ENCODE measurements at places on chromosomes 6 and 20. TPM values are rescaled to one million over a fixed set of nuclear protein-coding genes. Genes with fewer than 3 reads are reported as not detected.

The OPN5 gene
- total RNA-seq, result not detected

The TREM1 gene
- 1.3 TPM for total RNA-seq

The CLPSL1 gene
- 0.49 TPM for total RNA-seq

The CRISP3 gene
- 7.5 TPM for total RNA-seq
